MG63 (cell line): ENCODE measurements at places on chromosomes 3 and 15. TPM values are rescaled to one million over a fixed set of nuclear protein-coding genes. Genes with fewer than 3 reads are reported as not detected.

DNA sequence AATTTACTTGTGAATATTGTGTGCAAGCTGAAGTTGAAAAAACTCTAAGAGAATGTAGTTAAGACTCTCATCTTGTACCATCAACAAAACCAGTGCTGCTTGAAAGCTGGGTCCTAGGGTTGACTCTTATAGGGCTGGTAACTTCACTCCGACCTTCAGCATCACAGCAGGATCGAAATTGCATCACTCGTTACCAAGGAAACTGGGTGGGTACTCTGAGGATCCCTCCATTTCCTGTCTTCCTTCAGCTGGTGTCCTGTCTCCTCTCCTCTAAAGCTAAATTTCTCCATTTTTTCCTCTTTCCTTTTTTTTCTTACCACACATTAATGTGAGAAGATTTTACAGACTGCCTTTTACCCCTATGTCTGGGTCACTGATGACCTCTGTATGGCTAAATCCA, 3.0 kb upstream of the APH1B start:
- no peak for DNase-seq

GRCh38 chr3:46447228-46447985, 17.3 kb downstream of the LTF start:
- no peak for DNase-seq

DNA sequence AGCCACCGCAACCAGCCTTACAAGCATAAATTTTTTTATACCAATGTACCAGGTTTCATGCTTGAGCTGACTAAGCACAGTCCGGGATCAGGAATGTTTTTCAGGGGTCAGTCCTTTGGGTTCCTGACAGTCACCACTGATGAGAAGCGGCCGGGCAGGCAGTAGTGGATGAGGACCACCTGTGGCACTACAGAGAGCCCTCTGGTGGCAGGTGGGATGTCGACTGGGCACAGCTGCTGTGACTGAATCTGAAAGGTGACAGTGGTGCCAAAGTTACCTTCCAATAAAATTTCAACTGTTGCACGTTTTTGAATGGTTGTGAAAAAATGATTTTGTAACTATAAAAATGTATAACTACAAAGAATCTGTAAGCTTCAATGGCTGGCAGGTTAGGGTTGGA, 34.0 kb downstream of the TPRA1 start:
- no peak for DNase-seq

Gene GABRB3
- total RNA-seq, result 1.8 and 3.6 TPM in 2 replicates

- no peak for DNase-seq
Observed at GRCh38 chr3:177545964-177546363, 348.7 kb upstream of the TBL1XR1 start.

- no peak for DNase-seq
Observed at GRCh38 chr3:118108769-118109168, 925.9 kb downstream of the IGSF11 start.

- DNase-seq, result no peak
Observed at GRCh38 chr3:15979900-15980299, 182.1 kb upstream of the ANKRD28 start.
